Iris pigment epithelial cell (primary cell): ENCODE measurements at places on chromosomes 6 and 20.

DNA sequence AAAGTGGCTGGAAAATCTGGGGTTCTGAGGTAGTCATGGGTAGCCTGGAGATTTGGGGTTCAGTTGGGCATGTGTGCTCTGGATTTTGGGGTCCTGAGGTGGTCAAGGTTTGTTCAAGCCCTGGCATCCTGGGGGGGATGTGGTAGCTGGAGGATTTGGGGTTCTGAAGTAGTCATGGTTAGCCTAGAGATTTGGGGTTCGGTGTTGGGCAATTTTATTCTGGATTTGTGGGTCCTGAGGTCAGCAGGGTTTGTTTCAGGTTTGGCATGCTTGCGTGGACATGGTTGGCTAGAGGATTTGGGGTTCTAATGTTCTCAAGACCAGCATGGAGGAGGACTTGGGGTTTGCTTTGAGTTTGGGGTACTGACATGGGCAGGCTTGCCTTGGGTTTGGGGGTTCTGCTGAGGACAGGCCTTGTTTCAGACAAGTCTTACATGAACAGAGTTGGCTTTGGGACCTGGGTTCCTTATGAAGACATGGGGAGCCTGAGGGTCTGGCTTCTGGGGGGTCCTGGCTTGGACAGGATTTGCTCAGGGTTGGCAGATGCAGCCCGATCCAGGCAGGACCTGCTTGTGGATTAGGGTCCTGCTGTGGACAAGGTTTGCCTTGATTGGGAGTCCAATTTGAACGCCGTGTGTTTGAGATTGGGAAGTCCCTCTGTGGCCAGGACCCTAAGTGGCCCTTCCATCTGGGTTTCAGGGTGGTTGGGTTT lies 906 bp downstream of the ANKRD60 start:
- no peak for DNase-seq

GRCh38 chr6:163162874-163163213 lies 251.7 kb upstream of the QKI start:
- DNase-seq: no peak

GRCh38 chr6:92559003-92559402 lies 860.4 kb downstream of the EPHA7 start:
- DNase-seq: no peak

- no peak for DNase-seq
Observed at GRCh38 chr6:97427648-97428047, 144.6 kb upstream of the MMS22L start.

- peak; percentile 97 for DNase-seq
Observed at GRCh38 chr20:44495802-44496481, 20.3 kb downstream of the TTPAL start.
